Activated B cell treated with CpG ODN at 0.5 μM for 24 hours (primary cell): ENCODE measurements at places on chromosomes 16 and 17.

DNA sequence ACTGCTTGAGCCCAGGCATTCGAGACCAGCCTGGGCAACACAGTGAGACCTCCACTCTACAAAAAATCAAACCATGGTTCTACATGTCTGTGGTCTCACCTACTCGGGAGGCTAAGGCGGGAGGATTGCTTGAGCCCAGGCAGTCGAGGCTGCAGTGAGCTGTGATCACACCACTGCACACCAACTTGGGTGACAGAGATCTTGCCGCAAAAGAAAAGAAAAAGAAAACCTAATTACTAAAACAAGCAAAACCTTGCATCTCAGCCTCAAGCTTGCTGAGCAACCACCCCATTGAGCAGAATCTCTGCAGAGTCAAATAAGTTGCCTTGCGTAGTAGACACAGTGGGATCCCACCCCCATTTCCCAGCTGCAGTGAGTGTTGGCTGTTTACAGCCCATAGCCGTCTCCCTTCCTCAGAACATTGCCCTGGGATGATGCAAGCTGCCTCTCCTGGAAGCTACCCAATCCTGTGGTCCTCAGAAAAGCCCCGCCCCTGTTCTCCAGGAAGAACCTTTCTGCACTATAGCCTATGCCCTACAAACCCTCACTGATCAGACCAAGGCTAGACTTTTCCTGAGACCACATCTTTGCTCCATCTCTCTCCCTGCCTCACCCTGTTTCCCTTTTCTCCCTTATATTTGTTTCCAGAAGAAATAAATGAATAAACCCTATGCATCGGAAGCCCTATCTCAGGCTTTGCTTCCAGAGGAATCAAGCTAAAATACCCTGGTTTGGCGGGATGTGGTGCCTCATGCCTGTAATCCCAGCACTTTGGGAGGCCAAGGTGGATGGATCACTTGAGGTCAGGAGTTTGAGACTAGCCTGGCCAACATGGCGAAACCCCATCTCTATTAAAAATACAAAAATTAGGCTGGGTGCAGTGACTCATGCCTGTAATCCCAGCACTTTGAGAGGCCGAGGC, 16.7 kb upstream of the ERN2 start:
- no peak for DNase-seq

GRCh38 chr16:89319886-89320781, 102.6 kb downstream of the ZNF778 start:
- no peak for DNase-seq

GRCh38 chr16:17258848-17259713, 211.7 kb downstream of the XYLT1 start:
- no peak for DNase-seq

GRCh38 chr16:53166099-53166498, 111.3 kb downstream of the CHD9 start:
- DNase-seq = no peak

DNA sequence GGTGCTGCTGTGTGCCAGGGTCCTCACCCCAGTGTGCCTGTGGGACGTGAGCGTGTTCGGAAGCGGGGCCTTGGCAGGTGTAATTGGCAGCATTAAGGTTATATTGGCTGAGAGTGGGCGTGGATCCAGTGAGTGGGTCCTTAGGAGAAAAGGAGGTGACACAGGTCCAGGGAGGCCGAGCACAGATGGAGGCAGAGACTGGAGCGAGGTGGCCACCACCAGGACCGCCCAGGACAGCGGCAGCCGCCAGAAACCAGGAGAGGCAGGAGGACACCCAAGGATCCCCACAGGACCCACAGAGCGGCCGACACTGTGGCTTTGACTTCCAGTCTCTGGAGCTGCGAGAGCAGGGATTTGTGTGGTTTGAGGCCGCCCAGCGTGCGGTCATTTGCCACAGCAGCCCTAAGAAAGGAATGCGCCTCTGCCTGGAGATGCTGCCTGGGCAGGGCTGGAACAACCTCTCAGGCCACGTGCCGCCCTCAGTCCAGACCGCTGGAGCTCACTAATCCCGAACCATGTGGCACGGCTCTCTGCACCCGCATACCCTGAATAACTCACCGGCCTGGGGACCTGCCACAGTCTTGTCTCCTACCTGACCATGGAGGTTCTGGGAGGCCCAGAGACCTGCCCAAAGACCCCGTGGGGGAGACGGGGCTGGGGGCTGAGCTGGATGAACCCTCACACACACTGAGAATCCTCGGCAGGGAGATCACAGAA, 45.4 kb downstream of the SOX8 start:
- no peak for DNase-seq

DNA sequence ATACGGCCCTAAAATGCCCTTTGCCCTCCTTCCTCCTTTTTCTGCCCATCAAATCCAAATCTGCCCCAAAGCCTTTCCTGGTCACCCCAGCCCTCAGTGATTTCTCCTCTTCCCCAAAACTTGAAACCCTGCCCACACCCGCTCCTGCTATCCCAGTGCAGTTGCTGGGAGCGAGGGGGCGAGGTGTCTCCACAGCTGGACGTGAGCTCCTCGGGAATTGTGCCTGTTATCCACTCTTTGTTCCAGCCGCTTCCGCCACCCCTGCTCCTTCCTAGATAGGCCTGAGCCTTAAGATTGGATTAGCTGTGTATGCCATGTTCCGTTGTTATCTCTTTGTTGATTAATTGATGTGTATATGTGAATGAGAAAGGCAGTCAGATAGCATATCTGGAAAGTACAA, 2.6 kb upstream of the KRT35 start:
- no peak for DNase-seq

DNA sequence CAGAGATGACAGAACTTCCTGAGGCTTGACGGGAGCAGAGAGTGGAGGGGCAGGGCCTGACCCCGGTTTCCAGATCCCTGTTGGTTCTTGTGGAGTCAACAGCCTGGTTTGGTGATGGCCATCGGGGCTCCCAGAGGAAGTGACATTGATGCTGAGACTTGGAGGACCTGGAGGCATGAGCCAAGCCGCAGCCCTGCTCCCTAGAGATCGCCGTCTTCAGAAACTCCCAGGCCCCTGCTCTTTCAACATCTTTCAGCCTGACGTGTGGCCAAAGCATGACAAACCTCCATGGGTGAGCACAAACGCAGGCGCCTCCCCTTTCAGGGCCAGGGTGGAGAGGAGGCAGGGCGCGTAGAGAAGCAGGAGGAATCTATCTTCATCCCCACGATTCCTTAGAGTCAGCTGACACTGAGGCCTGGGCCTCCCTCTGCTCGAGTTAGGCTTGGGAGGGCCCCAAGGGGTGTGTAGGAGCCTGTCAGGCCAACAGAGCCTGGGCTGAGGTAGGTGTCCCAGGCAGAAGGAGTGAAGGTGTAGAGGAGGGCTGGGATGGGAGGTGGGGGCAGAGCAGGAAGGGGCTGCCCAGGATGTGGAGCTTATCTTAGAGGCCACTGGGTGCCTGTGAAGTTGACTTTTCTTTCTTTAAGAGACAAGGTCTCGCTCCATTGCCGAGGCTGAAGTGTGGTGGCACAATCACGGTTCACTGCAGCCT, 56.1 kb upstream of the MED9 start:
- no peak for DNase-seq

- DNase-seq = no peak
These were observed 1.8 kb downstream of the NAGS start for GRCh38 chr17:44006272-44006597.

DNA sequence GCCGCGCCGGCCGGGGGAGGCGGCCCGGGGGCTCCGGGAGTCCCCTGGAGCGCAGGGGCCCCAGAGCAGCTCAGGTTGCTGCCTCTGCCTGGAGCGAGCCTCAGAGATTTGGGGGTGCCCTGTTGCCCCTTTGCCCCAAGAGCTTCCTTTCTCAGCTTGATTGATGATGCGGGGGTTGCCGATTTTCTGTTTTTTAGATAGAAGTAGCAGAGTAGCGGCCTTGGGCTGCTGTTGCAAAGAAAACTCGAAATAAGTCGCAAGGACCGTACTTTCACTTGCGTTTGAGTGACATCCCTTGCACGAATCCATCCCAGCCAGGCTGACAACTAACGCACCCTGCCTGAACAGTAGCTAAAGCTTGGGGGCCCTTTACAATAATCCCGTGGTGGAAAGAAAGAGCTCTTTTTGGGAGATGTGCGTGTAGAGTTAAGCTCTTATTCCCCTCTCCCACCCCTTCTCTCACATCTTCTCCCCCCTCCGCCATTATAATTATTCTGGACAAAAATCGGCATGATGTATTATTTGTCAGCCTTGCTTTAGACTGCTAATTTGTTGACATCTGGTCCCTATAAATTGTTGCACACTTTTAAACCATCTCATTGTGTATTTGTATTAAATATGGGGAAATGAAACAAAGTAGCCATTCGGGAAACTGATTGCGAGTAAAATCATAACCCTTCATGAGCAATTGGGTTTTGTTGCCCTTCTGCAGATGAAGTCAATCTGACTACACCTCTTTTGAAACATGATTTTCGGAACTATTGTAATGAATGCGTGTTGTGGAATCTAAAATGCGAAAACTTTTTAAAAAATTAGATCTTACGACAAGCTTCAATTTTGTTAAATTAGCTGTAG, 873 bp downstream of the USP10 start:
- DNase-seq = no peak

DNA sequence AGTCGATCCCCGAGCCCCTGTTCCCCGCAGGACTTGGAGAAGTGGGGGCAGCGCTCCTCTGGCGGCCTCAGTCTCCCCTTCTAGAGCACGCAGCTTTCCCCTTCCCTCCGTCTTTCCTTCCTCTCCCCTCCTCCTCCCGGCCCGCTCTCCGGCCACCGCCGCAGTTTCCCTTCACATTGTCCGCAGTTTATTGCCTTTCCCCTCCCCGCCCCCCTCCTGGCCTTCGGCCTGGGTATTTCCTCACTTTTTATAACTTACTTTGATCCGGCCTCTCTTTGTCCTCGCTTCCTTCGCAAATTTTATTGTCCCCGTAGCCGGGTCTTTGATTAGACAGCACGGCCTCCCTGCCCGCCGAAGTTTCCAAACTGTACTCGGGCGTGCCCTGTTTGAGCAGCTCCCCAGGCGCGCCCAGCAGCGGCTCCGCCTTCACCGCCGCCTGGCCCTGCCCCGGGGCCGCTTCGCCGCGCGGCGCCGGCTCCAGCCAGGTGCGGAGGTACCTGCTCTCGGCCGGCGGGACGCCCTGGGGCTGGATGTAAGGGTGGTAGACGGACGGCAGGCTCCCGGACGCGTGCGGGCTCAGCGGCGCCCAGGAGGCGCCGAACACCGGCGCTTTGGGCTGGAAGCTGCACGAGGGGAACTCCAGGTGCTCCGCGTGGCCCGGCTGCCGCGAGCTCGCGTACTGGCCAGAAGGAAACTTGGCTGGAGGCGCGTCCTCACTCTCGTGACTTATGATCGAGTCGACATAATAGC, 488 bp downstream of the HOXB9 start:
- DNase-seq = peak; percentile 50

DNA sequence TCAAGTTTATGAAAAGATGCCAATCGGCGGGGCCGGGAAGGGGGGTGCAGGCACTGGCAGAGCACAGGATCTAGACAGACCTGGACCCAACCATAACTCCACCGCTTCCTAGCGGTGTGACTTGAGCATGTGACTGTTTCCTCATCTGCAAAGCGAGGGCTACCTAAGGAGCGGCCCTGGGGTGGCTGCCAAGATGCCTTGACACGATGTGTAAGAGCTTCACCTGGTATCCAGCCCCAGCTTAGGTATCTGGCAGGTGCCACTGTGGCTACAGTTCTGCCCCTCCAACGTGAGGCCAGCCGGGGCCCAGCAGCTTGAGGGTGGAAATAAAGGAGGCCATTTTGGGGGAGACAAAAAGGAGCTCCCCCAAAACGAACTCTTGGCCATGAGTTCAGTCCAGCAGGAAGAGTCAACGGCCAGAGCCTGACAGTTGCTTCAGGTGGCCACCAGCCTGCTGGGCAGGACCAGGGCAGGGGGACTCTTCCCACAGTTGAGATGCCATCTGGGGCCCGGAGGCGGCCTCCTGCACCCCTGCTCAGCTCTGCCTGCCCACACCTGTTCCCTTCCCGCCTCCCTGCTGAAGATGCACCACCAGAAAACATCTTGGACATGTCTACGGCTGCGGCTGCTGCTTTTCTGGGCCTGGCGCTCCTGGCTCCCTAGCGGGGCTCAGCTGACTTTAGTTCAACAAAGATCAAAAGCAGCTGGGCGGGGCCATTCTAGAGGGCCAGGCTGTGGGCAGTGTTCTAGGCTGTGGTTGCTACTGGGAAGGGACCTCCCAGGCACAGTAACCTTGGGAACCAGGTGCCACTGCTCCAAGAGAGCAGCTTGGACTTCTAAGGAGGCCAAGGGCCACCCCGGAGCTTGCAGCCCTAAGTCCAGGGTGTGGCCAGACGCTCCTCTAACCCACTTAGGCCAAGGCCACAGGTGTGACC, 3.4 kb upstream of the MTSS2 start:
- DNase-seq = no peak

- DNase-seq = no peak
These were observed 1.0 kb upstream of the DNASE1L2 start for GRCh38 chr16:2235234-2235651.

- no peak for DNase-seq
These were observed 205.2 kb downstream of the KCNJ2 start for GRCh38 chr17:70374496-70374895.

- no peak for DNase-seq
These were observed 29.7 kb downstream of the CUEDC1 start for GRCh38 chr17:57925361-57925990.

DNA sequence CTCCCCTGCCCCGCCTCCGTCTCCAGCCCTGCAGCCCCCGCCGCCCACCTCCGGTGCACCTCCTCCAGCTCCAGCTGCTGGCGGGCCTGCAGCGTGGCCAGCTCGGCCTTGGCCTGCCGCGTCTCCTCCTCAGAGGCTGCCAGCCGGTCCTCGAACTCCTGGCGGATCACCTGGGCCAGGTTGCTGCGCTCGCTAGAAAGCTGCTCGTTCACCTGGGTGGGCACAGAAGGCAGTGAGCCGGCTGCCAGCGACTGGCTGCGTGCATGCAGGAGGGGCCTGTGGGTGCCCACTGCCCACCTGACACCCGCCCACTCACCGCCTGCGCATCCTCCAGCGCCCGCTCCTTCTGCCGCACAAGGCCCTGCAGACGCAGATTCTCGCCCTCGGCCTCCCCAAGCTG, 24.6 kb upstream of the AATK start:
- DNase-seq = no peak

DNA sequence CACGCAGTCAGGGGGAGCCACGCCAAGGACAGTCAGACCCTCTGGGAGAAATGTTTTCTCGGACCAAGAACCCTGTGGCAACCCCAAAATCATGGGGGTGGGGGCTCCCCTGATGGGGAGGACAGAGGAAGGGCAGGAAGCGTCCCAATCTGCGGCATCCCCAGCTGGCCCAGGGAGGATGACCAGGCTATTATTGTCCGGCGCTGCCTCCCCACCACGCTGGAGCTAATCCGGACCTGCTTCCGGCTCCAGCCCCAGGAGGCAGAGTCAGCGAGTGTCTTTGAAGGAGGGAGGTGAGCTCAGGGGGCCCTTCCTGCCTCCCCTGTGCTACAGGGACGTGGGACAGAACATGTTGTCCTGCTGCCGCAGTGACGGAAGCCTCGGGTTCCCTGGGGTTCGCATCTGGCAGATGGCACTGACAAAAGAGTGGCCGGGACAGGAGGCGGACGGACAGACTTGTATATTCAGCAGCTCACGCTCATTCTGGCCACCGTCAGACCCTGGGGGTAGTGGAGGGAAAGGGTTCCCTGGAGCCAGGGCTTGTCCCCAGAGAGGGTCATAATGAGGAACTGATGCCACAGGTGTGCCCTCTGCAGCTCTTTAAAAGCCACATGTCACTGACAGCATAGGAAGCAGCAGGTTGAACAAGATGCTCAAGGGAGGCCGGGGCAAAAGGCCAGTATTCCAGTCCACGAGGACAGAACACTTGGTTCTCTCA, 54.3 kb upstream of the CDC42EP4 start:
- no peak for DNase-seq
